ENCODE measurements at places on chromosomes 7 and 10.

GRCh38 chr10:126387931-126388911, at the start of gene ADAM12:
ADAM12 (minus strand) TSS chr10:126388477; CDS start chr10:126388145, 332 bp downstream.
- DNase-seq: no peak

- DNase-seq: no peak
These were observed 262.1 kb upstream of the CACNA2D1 start for GRCh38 chr7:82705517-82706260.

DNA sequence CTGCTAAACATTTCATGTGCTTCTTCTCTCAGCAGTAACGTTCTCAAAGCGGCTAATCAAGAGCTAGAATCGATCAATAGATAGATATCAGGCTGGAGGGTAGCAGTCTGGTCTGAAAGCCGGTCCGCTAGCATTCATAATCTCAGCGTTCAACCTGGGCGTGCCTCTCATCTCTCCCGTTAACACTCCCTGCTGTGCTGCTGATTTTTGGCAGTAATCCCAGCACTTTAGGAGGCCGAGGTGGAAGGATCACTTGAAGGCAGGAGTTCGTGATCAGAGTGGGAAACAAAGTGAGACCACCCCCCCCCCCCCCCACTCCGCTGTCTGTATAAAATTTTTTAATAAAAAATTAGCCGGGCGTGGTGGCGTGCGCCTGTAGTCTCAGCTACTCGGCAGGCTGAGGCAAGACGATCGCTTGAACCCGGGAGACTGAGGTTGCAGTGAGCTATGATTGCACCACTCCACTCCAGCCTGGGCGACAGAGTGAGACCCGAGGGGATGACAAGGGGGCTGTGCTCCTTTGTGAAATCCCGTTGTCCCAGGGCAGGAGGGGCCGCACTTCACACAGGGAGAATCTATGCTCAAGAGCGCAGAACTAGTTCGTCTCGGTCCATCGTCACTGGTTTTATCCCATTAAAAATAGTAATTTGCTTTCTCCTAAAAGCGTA, 624 bp upstream of the CEP55 start:
- DNase-seq: no peak

DNA sequence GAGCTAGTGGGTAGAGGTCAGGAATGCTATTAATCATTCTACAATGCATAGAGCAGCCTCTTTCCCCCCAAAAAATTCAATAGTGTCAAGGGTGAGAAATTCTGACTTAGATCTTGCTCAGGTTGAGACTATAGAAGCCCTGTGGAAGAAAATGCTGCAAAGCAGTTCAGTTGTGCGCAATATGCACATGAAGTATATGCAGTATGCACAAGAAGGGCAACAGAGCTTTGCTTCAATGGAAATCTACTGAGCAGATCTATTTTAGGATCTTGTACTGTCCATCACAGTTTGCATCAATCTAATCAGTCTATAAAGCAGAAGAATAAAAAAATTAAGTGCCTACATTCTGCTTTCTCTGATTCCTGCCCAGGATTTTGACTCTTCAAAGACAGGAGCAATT, 225.8 kb upstream of the STEAP1 start:
- no peak for DNase-seq

GRCh38 chr10:20380401-20380800, 516.7 kb downstream of the NEBL start:
- DNase-seq: no peak

GRCh38 chr7:50779427-50779826, 3.3 kb downstream of the GRB10 start:
- DNase-seq: no peak

- DNase-seq: no peak
These were observed 434.4 kb downstream of the TCERG1L start for GRCh38 chr10:130877126-130877525.

- DNase-seq: no peak
These were observed 15.6 kb upstream of the INMT start for GRCh38 chr7:30736291-30736690.

DNA sequence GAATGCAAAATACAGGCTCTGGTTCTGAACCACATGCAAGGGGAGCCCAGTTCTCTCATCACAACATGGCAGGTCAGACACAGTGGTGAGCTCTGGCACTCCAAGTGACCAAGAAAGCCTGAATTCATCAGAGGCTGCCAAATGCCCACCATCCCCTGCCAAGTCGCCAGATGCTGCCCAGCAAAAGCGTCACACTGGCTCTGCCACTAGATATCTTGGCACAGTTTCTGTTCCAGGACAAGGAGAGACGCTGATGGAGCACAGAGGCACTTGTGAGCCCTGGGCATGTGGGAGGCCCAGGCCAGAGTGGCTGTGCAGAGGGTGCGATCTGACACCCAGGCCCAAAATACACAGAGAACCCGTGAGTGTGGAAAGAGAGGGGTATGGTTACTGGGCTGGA, 57.8 kb downstream of the GAD2 start:
- no peak for DNase-seq

DNA sequence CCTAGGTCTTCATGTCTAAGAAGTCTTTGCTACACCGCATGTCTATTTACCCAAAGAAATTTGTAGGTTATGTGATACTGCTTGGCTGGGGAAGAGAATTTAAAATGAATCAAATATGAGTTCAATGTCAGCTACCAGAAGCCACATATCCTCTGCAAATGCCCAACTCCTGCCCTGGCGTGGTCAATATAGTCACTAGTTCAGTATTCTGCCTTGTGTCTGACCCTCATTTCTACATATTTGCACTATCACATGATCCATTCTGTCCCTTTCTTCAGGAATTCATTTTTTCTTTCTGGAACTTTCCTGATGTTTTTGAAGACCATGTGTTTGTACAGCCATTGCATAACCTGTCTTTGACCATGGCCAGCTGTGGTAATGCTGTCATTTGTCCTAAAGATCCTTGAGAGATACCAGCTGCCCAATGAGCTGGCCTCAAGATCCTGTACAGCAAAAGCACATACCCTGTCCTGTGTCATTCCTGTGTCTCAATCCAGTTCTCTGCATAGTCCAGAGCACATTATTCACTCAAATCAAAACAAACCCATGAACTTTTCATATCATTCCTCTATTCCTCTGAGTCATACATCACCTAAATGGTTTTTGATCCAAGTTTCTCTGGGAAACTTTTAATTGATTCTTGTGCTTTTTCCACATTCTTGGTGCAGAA, 524.5 kb downstream of the PARD3 start:
- no peak for DNase-seq

- DNase-seq: no peak
These were observed 375.5 kb downstream of the SEMA3D start for GRCh38 chr7:84811362-84811761.

DNA sequence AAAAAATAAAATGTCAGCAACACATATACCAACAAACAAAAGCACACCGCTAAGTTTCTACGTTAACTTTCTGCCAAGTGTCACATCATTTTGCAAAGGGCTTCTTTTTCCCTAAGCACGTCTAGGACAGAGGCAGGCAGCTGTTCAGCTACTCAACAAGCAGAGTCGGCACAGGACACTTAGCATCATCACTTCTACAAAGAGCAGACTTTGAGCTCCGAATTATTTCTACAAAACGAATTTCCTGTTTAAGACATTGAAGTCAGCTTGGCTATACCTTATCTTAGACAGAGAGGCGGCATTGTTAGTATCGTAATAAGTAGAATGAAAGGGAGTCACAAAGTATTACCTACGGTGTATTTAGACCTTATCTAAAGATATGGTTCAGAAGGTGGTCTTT, 110.1 kb downstream of the SVIL start:
- DNase-seq: no peak

DNA sequence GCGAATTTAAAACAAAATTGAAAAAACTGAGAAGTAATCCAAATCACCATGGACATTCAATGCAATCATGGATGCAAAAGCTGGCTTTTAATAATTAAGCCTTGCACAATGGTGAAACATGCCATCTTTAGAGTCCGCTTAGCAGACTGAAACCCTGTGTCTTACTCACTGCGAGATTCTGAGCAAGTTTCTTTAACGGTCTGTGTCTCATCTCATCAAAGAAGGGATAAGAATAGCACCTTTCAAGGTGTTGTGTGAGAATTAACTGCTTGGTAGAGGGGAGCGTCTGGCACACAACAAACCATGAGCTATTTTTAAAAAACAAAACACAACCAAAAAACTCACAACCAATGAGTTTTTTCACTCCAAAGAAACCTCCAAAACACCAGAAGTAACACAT, 21.4 kb downstream of the ACBD7 start:
- no peak for DNase-seq

- no peak for DNase-seq
These were observed 234.4 kb upstream of the MYO3A start for GRCh38 chr10:25699631-25700030.

DNA sequence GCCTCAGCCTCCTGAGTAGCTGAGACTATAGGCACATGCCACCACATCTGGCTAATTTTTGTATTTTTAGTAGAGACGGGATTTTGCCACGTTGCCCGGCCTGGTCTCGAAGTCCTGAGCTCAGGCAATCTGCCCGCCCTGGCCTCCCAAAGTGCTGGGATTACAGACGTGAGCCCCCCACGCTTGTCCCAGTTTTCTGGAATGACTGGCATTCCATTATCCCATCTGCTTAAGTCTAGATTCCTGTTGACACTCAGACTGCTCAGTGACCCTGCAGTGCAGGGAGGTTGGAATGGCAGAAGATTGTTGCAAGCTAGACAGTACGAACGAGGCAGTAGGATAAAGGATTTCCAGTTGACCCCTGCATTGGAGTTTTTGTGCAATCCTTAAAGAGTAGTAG, 135.1 kb upstream of the NPS start:
- DNase-seq: no peak

DNA sequence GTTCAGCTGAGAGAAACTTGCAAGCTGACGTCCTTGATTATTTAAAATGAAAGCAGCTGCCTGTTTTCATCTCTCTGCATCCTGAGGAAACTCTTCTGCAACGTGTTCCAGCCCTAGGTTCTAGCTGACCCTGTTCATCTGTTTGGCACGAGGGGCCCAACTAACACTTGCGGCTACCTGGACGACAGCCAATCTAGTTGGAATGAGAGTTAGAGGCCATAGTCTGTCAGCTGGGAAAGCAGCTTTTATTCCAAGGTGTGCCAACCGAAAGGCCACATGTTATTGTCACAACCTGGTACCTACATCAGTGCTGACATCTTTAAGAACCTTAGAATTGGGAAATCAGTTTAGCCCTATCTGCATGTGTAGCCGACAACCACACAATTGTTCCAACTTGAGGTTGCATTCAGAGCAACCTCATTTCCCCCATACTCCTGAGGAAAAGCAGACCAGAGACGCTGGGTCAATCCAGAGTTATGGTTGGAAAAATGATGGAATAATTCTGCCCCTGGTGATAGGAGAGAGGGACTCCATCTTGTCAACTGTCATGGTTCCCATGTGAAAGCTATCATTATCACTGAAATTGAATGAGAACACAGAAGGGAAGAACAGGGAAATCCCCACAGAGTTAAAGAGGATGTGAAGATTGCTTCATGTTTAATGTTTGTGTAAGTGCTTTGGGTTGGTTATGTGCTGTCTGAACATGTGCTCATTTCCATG, 121.6 kb downstream of the EGFR start:
- DNase-seq: no peak

- DNase-seq: no peak
These were observed 66.7 kb upstream of the IL6 start for GRCh38 chr7:22660293-22660692.

- DNase-seq: no peak
These were observed 52.8 kb downstream of the CUBN start for GRCh38 chr10:17076626-17077345.

- no peak for DNase-seq
These were observed 99.2 kb upstream of the PDLIM1 start for GRCh38 chr10:95389982-95390381.

- no peak for DNase-seq
These were observed 45.2 kb upstream of the SPOCK2 start for GRCh38 chr10:72133517-72133916.

GRCh38 chr10:132204781-132205473, 18.2 kb downstream of the DPYSL4 start:
- no peak for DNase-seq

GRCh38 chr10:102261196-102261595, 15.9 kb downstream of the GBF1 start:
- DNase-seq: no peak

- no peak for DNase-seq
These were observed 35.0 kb upstream of the EIF4H start for GRCh38 chr7:74138945-74139843.

GRCh38 chr10:244227-244626, 109.0 kb downstream of the ZMYND11 start:
- no peak for DNase-seq

DNA sequence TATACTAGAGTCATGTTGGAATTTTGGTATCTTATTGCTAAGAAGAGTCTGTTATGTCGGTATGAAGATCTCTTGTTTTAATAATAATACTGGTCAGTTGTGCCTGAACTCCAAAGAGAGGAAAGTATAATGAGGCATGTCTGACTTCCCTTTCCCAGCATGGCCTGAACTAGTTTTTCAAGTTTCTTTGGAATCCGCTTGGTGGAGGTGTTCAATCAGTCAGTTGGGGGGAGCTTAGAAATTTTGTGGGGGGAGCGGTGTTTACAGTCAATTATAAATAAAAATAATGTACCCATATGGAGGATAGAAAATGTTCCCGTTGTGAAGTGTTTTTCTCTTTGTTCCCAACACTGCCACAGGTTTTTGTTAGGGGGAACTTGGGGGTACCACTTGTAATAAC, 1.5 kb upstream of the TRDMT1 start:
- DNase-seq: no peak

DNA sequence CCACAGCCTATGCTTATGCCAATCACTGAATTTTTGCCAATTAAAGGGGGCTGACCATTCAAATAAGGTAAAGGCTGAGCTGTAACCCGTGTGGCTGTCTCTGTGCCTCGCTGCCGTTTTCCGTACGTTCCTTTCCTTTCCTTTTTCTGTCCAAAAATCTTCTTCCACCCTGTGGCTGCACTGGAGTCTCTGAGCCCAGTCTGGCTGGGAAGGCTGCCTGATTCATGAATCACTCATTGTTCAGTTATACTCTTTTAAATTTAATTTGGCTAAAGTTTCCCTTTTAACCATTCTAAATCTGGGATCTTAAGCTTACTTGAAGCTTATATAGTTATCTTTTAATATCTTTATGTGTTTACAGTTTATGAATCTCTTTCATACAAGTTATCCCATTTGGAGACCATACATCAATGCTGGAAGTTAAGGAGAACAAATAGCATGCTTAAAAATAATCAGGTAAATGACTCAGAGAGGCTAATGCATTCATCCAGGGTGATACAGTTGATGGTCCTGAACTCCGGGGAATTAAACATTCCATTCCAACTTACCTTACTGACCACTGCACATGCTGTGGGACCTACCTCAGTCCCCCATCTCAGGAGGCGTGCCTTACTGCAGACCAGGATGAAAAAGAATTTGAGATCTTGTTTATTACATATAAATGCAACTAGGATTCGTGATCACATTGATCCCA, 385.3 kb upstream of the ADARB2 start:
- no peak for DNase-seq

DNA sequence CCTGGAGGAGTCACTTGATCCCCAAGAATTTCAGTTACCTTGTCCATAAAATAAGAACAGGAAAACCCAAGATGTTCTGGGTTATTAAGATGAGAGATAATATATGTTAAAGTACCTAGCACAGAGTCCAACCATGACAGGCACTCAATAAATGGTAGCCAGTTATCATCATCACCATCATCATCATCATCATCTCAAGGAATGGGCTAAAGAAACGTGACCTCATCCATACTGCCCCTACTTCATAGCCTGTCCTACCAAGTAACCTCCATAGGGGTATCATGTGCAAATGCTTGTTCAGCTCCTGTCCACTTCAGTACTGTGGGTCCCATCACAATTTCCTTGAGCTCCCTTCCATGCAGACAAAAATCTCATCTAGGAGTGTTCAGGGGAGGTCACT, 14.4 kb downstream of the FGFR2 start:
- no peak for DNase-seq

- no peak for DNase-seq
These were observed 16.0 kb upstream of the GALNTL5 start for GRCh38 chr7:151940048-151940811.

Data from 8988T (cell line).